Astrocyte of the cerebellum (primary cell): ENCODE measurements at places on chromosomes 4 and X.

DNA sequence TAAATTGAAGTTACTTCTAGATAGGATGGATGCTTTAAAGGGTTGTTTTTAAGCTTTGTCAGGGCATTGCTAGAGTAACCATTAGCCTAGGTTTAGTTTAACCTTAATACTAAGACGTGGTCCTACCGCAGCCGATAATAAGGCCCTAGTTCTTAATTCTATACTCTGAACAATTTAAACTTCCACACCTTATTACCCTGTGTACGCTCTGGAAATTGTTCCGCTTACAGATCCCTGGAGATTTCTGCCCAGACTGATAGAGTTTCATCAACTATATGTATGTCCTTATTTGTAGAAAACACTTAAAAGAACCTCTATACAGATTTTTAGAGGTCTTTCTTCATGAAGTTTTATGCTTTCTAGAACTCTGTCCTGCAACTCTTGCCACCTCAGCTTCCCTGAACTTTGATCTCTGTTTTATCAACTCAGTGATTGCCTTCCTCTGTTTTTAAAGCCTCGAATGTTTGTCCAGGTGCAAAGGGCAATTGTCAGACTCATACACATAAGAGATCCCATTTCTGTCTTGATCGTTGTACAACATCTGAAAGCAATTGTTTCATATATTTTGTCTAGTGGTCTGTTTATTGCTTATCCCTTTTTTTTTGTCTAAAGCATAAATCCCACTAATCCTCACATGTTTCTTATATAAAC lies 71.1 kb upstream of the VCX start:
- DNase-seq, result no peak

GRCh38 chrX:26918631-26919030 lies 544.5 kb downstream of the PPP4R3C start:
- no peak for DNase-seq

DNA sequence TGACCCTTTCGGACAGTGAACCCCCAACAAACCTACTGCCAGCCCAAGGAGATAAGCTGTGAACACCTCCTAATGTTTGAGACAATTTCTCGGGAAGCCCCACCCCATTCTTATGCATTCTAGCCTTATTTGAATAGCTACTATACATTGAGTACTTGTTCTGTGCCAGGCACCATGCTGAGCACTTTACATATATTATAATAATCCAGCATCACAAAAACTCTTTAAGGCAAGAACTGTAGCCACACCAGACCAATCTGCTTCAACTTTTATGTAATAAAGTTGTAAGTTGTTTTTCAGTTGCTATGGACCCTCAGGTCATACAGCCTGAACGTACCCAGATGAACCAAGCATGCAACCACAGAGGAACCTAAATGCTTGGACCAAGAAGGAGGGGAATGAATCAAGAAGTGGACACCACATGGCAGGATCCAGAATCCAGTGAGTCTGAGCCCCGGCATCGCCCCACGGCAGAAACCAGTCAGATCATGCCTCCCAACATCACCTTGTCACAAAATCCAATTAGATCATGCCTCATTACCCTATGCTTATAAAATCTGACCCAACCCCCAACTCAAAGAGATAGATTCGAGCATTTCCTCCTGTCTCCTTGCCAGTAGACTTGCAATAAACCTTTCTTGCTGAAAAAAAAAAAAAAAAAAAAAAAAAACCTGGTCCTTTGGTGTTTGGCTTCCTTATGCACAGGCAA lies 225.0 kb downstream of the QDPR start:
- no peak for DNase-seq

DNA sequence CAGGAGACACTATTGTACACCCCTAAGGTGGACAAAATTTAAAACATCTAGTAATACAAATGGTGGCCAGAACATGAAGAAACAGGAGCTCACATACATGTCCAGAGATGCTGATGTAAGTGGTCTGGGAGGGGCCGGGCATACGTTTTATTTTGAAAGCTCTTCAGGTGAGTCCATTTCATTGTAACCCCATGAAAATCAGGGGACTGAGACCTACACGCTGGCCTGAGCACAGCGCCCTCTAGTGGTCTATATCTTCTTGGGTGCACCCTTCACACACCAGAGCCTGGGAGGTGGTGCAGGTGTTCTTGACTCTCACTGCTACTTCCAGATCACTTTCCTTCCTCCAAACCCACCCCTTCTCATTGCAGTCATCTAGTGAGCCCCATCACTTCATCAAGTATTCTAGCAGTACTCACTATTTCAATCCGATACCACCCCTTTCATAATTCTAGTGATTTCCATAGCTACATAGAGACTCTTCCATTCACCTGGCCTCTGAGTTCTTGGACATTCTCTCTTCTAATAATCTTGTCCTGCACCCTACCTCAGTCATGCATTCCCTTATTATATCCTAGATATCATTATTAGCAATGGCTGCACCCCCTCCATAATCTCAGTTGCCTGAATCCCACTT lies 4.3 kb upstream of the TLR6 start:
- DNase-seq, result no peak
